ENCODE measurements at places on chromosomes 2 and 18.
A peak's percentile ranks its signal among the peaks of the same experiment; 100 is the strongest.

DNA sequence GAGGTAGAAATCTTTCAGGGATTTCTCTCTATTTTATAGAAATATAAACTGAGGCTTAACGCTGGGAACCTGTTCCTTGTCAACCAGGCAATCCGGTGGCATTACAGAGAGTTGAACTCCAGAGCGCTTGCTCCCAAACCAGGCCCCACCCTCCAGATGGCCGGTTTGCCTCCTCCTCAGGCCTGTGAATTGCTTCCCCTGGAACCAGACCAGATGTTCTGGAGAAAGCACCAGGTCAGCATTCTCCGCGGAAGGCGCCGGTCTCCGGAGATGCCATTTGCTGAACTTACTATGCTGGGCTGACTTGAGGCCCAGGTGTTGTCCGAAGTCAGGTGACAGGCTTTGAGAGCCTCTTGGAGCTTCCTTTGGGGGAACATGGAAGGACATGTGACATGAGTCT is 17.2 kb downstream of the TNP1 start:
- DNase-seq: no peak

- DNase-seq: peak; percentile 75
These were observed 43.0 kb downstream of the EMILIN2 start for GRCh38 chr18:2889761-2890192.

GRCh38 chr2:9385841-9386240 is 37.5 kb downstream of the ITGB1BP1 start:
- DNase-seq: no peak

DNA sequence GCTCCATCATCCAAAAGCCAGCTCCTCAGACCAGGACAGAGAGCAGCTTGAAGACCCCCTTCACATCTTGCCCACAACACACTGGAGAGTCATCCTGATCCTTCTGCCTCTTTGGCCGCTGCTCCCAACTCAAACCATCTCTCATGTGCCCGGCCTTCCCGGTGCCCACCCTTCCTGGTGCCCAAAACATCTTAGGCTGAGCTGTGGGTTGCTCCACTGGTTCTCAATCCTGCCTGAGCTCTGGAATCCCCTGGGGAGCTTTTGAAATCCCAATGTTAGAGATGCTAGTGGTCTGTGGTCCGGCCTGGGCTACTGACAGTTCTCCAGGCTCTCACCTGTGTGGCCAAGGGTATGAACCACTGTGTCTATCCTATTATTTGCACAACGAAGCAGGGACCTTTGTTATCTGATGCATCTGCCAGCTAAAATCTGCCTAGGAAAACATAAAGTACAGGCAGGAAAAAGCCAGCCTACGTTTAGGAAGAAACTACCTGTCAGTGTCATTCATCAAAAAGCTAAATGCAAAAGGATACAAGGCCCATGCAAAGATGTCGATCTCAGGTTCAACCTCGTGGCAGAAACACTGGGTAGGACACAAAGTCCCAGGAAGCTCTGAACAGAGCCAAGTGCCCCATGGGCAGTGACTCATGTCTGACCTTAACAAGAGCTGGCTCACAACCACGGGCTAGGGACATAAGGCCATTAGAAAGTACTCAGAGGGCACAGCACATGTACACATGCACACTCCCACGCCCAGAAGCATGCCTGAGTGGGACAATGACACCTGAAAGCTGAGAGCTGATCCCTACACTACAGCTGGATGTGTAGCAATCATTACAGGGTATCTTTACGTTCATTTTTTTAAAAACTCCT is 30.8 kb downstream of the TBC1D8 start:
- DNase-seq: no peak

DNA sequence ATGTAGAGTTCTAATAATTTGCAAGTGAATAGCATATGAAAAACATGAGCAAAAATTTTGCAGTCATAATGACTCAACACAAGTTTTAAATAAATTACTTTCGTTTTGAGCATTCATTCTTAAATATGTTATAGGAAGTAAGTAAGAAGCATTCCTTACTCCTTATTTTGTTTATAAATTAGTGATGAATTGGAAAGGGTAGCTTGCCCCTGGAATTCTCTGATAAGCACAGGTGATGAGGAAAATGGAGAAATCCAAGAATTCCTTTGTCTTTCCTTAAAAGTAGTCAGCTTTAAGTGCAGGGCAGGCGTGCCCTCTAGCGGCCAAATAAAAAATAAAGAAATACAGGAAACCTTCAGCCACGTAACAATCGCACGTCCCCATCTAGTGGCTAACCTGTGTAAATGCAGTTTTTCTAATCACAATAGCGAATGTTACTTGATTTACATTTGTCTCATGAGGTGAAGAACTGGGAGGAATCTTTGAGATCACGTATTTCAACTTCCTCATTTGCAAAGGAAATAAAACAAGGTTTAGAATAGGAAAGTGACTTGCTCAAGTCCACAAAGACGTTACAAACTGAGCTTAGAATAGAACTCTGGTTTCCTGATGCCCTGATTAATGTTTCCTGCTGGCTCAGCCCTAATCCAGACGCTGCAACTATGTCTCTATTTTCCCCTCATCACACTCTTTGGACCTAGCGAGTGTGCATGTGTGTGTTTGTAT is 47.2 kb upstream of the ZNG1B start:
- DNase-seq: peak; percentile 81

GRCh38 chr2:134146161-134146560 is 107.7 kb upstream of the MGAT5 start:
- DNase-seq: no peak

Measured in CD4-positive, alpha-beta T cell treated with Interleukin-12 subunit alpha and Interleukin-12 subunit beta, for 1 hour (primary cell).